BJ (cell line): ENCODE measurements at places on chromosomes 7 and 10.

DNA sequence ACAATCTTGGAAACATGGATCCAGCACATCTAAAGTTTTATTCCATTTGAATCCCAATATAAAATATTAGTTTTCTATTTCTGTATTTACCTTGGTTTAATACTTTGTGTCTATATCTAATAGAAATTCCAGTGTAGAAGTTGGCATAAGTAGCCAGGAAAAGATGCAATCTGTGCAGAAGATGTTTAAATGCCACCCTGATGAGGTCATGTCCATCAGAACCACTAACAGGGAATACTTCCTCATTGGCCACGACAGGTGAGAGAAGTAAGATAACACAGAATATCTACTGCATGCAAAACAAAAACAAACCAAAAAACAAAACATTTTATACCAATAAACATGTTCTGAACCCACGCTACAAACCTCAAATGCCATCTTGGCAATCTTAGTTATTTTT is 15.7 kb downstream of the PLEKHS1 start:
- DNase-seq = no peak

DNA sequence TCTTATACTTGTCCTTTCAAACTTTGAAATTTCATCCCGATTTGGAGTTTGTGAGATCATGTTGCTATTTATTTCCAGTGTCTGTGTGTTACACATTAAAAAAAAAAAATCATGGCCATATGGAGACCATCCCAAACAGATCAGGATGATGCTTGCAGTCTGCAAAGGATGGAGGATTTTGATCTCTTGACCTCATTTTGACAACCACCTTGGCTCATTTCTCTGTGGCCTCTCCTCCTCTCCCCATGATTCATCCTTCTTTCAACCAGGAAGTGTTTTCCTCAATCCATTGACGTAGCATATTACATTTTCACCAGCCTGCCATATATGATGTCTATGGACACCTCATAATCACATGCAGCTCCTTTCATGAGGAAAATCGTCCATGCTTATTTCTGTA is 68.9 kb upstream of the INSYN2A start:
- DNase-seq = no peak

DNA sequence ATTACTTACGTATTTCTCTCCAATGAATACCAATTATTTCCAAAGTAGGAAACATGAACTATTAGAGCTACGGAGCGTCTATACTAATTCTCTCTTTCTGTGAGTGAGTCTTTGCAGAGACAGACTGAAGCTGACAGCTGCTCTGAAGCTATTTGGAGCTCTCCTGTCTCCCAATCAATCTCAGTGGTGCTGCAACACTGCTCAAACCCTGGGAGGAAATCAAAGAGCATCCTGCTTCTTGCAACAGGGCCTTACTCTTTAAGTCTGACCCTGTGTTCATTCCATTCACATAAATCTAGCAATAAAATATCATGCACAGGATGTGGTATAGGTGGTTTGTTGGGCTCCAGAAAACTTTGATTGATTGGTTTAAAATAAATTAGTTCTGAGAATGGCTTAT is 685.7 kb upstream of the IGFBP3 start:
- no peak for DNase-seq

GRCh38 chr7:127652333-127653248 is 597 bp downstream of the SND1 start:
- no peak for DNase-seq

DNA sequence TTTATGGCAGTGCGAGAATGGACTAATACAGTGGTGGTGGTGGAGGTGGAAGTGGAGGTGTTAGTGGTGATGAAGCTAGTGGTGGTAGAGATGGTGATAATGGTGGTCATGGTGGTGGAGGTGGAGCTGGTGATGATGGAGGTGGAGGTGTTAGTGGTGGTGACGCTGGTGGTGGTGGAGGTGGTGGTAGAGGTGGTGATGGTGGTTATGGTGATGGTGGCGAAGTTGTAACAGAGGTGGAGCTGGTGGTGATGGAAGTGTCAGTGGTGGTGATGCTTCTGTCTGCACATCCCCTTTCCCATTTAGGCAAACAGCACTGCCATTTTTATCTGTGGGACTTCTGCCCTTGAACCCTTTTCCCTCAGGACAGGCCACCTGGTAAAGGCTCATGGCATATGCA is 7.4 kb upstream of the PTPRN2 start:
- DNase-seq = no peak

GRCh38 chr7:103391976-103392375 is 44.5 kb downstream of the PSMC2 start:
- no peak for DNase-seq

- DNase-seq = no peak
These were observed 333.8 kb upstream of the AKR1E2 start for GRCh38 chr10:4492202-4492601.

- no peak for DNase-seq
These were observed 90.8 kb downstream of the DNAJB9 start for GRCh38 chr7:108660465-108660864.

DNA sequence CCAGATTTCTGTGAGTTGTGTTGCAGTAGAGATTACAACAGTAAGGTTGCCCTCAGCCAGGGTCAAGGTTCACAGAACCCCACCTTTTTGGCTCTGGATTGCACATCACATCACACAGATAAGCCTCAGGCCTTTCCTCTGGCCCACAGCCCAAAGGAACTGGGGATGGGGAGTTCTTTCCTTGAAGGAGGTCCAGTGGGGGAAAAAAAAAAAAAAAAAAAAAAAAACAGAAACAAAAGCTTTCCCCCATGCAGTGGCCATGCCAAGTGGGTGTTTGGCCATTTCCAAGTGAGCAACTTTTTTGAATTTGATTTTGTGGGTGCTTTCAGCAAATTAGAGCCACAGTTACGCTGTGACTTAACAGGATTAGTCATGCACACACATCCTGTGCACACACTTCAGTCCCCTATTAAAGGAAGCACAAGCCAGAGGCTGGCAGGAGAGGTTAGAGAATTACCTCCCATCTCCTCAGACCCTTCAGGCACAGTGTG is 79.3 kb upstream of the NANOS1 start:
- DNase-seq = no peak

- DNase-seq = no peak
These were observed 207.1 kb upstream of the ADCY1 start for GRCh38 chr7:45367026-45367425.

- no peak for DNase-seq
These were observed 13.7 kb downstream of the HTRA1 start for GRCh38 chr10:122475100-122475499.

- DNase-seq = no peak
These were observed 169.9 kb upstream of the ASAH2 start for GRCh38 chr10:50421026-50421719.

- DNase-seq = peak; percentile 78
These were observed 121.2 kb downstream of the EMX2 start for GRCh38 chr10:117663750-117664149.

- DNase-seq = peak; percentile 99
These were observed 10.3 kb upstream of the STK17A start for GRCh38 chr7:43572516-43573049.

DNA sequence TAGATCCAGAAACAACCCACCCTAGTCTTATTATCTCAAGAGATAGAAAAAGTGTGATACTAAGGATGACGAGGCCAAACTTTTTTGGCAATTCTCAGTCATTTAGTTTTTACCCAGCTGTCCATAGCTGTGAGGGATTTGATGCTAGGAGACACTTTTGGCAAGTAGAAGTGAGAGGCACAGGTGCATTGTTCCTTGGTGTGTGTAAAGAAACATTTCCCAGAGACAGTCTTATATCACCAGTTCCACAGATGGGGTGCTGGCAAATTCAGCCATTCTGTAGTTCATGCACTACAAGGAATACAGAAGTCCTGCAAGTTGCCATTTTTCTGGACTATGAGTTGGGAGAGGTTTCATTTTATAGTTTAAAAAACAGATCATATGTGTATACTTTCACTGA is 403.3 kb upstream of the GHITM start:
- no peak for DNase-seq

GRCh38 chr7:71517940-71518699 is 386.2 kb downstream of the GALNT17 start:
- no peak for DNase-seq

DNA sequence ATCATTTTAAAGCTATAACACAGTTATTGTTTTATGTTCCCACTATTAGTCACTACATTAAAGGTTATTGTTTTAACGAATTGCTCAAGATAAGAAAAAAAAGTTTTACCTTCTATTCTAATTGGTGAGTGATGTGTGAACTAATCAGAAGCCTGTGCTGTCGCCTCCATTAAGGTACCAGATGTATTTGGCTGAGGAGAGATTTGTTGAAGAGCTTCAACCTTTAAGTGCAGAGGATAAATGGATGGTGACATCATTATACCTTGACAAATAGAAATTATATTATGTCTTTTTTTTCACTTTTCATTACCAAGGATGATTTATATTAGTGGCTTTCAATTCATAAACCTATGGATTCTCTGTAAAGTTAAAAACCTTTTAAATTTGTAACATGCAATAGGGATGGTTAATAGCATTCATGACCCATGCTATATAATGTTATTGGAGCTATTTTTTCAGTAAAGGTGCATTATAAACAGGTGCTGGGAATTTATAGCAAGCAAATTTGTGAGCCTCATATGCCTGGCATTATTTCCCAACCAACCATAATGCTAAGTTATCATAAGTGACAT is 97.0 kb upstream of the NPVF start:
- no peak for DNase-seq

DNA sequence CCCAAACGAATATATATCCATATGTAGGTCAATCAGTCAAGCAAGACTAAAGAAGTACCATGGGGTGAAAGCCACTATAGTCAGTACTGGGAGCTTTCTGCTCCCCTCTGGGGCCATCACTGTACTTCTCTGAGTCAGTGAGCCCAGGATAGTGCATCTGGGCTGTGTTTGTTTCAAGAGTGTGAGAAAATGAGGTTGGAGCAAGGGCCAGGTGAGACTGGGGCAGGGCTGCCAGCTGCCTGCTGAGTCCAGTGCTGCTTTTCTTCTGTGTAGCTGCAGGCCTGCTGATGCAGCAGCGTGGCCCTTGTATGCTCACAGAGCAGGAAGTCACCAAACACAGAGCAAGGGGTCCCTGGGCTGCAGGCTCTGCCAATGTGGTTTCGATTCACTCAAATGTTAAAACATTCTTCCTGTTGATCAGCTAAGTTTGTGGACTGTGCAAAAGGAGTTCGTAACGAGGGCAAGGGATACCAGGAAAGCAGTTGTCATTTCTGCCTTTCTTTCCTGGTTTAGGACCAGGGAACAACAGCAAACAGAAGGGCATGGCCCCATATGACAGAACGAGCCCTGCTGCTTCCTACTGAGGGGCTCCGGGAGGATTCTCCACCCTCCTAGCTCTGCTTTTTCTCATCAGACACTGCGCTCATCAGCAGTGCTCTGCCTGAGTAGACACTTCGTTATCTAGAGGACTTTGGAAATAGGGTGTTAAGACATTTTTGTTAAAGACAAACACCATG is 65.4 kb upstream of the TNS3 start:
- DNase-seq = no peak

DNA sequence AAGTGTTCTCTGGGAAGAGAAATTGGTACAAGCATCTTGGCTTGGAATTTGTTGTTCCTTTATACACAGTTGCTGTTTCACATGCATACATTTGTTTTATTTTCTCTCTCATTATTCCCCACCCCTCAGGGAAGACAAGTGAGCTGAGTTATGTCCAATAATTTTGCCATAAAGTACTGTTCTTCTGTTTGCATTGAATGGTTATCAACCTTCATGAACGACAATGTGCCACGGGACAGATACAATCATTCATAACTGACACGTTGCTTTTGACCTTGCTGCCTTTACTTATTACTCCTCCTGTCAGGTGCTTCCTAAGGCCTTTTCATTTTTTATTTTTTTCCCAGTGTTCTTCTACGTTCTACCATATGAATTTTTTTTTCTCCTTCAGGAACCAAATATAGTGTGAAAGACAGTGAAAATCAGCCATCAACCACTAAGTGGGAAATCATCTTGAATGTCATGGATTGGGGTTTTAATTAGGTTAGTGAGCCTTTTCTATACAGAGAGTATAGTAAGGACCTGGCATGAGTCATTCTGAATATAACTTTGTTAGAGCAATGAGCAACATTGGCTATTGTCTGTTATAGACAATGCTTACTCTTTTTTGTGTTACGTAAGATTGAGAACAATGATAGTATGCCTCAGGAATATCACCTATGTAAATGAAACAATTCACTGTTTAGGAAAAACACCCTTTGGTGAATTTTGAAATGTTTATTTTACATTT is 383.2 kb downstream of the MALRD1 start:
- no peak for DNase-seq

DNA sequence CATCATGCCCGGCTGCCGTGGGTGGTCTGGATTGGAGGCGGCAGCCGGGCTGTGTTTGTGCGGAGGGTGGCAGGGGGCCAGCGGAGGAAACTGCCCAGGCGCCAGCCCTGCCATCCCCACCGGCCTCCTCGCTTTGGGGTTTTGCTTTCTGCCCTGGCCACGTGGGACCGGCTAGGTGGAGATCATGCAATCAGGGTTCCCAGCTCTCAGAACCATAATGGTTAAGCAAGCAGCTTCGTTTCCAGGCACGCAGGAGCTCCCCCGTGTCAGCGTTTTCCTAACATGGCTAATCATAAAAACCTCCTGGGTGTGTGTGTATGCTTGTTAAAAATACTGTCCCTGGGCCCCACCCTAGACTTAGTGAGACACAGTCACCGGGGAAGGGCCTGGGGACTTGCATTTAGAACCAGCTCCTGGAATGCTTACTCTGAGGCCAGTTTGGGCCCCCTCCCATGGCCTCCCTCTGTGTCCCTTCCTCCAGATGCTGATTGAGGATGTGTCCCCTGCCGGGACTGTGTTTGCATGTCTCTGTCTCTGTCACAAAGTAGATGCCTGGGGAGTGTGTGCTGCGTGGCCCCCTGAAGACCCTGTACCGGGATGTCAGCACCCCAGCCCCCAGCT is 119.3 kb downstream of the CUX1 start:
- DNase-seq = no peak

- no peak for DNase-seq
These were observed 257.6 kb downstream of the GATA3 start for GRCh38 chr10:8312079-8312478.
